ENCODE measurements at places on chromosomes 6 and 20.

DNA sequence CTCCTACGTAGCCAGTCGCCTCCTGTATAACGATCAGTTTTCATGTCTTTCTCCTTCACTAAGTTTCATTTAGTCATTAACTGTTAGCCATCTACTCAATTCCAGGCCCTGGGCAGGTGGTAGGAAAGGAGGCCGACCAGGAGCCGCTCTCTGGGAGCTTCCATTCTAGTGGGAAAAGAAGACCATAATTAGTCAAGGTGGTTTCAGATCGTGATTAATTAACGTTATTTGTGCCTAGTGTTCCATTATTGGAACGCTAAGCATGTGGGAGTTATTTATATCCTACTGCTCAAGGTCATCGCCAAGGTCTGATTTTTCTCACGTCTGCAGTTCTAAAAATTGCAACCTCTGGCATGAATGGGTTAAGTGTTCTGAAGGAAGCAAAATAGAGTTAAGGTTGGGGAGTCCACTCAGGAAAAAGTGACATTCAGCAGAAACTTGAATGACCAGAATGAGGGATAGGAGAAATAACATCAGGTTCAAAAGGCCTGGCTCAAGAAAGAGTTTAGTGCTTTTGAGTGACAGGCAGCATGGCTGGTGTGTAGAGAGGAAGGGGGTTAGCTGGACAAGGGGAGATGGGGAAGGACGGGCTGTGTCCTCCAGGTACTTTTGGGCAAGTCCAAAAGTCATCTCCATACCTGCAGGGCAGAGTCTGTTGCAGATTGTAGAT is 812 bp downstream of the SLC9A8 start:
- no peak for DNase-seq

- DNase-seq: no peak
Observed at GRCh38 chr6:128696691-128697689, 176.6 kb upstream of the PTPRK start.

DNA sequence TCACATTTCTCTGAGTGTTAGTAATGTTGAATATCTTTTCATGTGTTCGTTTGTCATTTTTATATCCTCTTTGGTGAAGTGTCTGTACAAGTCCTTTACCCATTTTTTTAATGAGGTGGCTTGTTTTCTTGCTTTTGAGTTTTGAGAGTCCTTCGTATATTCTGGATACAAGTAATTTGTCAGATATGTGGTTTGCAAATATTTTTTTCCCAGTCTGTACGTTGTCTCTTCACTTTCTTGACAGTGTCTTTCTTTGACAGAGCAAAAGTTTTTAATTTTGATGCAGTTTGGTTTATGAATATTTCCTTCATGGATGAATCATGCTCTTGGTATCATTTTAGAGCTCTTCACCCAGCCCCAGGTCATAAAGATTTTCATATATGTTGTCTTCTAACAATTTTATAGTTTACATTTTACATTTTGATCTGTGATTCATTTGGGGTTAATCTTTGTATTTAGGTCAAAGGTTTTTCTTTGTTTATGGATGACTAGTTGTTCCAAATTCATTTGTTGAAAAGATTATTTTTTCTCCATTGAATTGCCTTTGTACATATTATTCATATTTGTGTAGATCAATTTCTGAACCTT is 152.5 kb downstream of the MRPL14 start:
- DNase-seq: no peak

DNA sequence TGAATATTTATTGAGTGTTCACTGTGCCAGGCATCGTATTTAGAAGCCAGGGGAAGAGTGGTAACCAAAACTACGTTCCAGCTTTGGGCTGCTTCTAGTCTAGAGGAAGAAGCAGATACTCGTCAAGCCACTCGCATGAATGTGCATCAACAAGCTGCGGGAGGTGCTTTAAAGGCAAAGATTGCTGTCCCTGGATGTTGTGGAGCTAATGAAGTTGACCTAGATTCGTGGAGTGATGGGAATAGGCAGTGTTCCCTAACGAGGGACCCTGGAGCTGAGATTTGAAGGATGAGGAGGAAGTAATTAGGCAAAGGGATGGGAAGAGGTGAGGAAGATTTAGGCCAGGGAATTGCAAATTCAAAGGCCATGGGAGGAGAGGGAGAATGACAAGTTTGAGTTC is 118.9 kb downstream of the TMEM170B start:
- no peak for DNase-seq

GRCh38 chr6:82217018-82217586 is 30.4 kb downstream of the IBTK start:
- DNase-seq: no peak

- DNase-seq: no peak
Observed at GRCh38 chr20:3235666-3236324, 3.2 kb downstream of the SLC4A11 start.

- DNase-seq: no peak
Observed at GRCh38 chr6:135212020-135212806, 31.1 kb downstream of the MYB start.

GRCh38 chr6:163338671-163339405 is 75.7 kb upstream of the QKI start:
- DNase-seq: peak; percentile 84

DNA sequence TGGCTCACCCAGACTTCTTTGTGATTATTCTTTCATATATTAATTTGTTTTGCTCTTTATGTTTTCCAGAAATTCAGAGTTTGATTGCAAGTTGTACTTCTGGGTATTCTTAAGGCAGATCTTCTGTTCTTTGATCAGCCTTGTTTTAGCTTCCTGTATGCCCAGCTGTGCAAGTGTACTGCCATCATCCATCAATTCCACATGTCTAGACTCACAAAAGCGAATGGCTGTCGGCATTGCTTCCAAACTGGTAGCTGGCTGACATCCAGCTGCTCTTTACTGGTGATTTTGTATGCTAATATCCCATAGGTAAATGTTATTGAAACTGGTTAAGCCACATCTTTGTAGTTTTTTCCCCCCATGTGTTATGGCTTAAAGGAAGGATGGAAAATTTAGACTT is 1084.8 kb upstream of the CITED2 start:
- no peak for DNase-seq

- no peak for DNase-seq
Observed at GRCh38 chr20:45495501-45495941, 19.9 kb downstream of the SPINT3 start.

DNA sequence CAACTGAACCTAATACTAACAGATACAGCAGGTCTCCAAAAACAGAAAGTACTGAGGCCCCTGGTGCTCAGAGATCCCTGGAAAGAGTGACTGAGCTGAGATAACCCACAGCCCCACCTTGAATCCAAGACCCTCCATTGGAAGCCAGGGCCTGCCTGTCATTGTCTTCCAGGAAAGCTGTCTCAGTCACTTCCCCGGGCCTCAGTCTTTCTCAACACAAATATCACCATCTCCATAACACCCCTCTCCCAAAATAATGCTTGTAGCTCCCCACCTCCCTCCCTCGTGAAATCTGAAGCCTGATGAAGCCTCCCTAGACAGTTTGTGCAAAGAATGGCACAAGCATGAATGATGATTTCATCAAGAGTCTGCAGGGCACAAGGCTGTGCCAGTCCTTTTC is 138.2 kb upstream of the LRFN2 start:
- DNase-seq: no peak

GRCh38 chr20:24825591-24825990 is 123.5 kb upstream of the CST7 start:
- DNase-seq: no peak

DNA sequence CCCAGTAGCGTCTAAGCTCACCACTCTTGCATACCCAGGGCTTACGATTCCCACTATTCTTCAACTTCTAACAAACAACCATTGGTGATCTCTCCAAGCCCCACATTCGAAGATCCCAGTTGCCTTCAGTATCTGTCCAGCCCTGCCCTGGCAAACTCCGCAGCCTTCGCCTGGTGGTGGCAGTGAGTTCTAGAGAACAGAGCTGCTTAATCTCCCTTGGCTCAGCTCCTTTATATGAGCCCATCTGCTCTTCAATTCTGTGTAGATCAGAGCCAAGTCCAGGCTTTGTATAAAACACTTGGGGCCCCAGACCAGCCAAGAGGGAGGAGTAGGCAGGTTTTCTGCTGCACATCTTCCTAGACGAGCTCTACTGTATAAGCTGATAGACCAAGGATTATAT is 193.3 kb downstream of the PHACTR1 start:
- DNase-seq: no peak

GRCh38 chr6:38391626-38392579 is 247.8 kb downstream of the BTBD9 start:
- no peak for DNase-seq

DNA sequence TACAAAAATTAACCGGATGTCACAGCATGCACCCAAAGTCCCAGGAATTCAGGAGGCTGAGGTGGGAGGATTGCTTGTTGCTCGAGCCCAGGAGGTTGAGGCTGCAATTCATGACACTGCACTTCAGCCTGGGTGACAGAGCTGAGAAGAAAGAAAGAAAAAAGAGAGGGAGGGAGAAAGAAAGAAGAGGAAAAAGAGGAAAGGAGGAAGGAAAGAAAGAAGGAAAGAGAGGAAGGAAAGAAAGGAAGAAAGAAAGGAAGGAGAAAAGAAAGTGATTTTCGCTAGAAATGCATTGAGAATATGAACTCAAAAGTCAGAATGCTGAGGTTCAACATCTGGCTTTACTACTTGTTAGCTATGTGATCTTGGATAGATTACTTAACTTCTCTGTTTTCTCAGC is 6.6 kb downstream of the SENP6 start:
- no peak for DNase-seq
